Choroid plexus epithelial cell (primary cell): ENCODE measurements at places on chromosomes 3 and 15.

GRCh38 chr3:105598042-105598796, 231.5 kb downstream of the ALCAM start:
- peak; percentile 98 for DNase-seq

GRCh38 chr3:98003306-98003969, 31.2 kb upstream of the RIOX2 start:
- no peak for DNase-seq

DNA sequence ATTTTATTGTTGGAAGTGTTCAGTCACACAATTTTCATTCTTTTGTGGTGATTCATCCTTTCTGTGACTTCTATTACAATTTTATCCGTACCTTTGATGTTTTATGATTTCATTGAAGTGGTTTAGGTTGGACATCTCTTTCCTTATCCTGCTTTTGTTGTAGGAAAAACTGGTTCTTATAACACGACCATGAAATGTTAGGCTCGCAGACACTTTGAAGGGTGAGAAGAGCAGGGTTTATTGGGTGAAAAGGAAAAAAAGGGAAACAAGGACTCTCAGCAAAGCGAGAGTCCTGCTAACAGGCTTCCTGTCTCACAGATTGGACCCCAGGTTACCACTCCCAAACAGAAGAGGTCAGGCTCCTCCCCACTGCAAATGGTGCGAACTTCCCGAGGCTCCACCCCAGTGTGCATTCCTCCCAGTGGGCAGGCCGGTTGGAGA, 257.4 kb downstream of the STXBP5L start:
- DNase-seq = no peak

DNA sequence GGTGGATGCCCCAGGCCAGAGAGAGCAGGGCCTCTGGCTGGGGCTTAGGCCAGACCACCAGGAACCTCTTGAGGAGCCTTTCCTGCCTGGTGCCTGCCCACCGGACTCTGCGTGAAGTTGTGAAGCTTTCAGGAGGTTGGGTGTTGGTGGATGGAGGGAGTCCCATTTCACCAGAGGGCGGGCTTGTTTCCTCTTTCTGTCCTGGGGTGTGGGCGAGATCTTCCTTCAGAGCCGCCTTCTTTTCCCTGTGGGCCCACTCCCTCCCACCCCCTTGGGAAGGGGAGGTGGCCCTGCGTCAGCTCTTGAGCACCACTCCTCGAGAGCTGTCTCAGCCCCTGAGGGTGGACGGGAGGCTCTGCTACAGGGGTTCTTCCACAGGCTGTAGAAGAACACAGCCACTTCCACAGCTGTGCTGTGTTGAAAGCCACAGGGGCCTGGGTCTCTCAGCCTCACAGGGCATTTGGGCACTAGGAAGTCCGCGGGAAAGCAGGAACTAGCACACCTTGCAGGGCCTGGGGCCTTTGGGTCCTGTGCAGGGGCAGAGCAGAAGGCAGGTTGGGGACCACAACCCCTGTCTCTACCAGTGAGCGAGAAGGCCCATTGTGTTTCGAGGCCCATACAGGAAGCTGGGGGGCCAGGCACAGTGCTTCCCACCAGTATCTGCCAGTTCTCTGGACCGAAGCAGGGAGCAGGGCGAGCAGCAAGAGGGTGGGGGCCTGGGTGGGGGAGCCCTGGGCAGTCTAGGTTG, 2.1 kb downstream of the AMIGO3 start:
- DNase-seq = no peak

DNA sequence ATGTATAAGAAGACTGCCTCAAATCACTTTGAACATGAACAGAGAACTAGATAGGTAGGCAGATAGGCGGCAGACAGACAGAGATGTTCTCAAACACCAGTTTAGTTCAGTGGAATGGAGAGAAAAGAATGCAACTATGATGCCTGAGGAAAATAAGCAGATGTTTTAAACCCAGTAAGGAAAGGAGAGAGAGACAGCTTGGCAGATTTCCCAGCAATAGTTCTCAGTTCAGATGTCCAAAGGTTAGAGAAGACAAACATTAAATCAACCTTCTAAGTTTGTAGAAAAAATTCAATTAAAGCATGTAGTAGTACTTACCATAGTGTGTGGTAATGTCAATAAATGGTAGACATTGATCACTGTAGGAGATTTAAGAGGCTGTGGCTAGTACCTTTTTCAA, 209.6 kb upstream of the PFN2 start:
- DNase-seq = peak; percentile 96

DNA sequence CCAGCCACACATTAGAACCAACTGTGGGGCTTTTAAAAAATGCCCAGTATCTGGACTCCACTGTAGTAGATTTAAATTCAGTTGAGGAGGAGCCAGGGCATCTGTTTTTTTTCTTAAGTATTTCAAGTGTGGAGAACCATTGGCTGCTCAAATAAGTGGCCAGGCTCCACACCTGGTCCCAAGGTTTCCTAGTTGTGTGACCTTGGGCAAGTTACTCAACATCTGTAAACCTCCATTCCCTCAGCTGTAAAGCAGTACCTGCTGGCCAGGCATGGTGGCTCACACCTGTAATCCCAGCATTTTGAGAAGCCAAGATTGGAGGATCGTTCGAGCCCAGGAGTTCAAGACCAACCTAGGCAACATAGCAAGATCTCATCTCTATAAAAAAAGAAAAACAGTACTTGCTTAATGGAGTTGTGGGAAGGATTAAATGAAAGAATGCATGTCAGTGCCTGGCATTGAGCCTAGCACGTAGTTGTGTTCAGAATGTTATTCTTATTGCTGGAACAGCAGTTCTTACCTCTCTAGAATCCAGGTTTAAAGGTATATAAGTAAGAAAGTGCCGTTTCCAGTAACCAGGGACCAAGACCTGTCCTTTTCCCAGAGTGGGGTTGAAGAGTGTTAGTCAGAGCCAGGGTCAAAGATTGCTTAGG, 2.0 kb downstream of the PPP1R14D start:
- DNase-seq = peak; percentile 40
